B cell (primary cell): ENCODE measurements at places on chromosomes 16 and 17. TPM values are rescaled to one million over a fixed set of nuclear protein-coding genes. Genes with fewer than 3 reads are reported as not detected.

The SLC35G6 gene
- 0.30 TPM in 1 of 2 replicates, not detected in the other for total RNA-seq

The CDH13 gene
- total RNA-seq = not detected in 2 replicates

The KRTAP2-1 gene
- total RNA-seq = not detected in 2 replicates

DNA sequence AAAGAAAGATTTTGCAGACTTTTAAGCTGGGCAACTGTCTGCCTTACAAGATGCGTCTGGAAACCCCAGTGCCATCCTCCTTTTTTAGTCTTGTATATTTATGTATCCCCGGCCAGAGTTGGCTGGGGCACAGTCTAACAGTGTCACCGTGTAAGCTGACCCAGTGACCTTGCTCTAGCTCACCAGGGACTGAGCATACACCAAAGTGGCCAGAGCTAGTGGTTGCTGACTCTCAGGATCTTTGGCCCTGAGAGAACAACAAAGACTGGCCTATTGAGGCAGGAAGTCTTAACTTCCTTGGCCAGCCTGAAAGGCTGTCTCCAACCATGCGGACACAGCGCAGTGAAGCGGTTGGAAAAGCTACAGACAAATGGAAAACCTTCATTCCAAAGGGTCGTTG, 745.2 kb downstream of the WWOX start:
- no peaks in the 10 kb centered on the region for H3K27me3 ChIP-seq
- no peak overlapping the region for H3K27ac ChIP-seq
- no peak for DNase-seq
- no peaks in the 10 kb centered on the region for H3K36me3 ChIP-seq

GRCh38 chr16:56332464-56333079, 92.8 kb downstream of the AMFR start:
- H3K4me3 ChIP-seq = no peak overlapping the region
- no peaks in the 10 kb centered on the region for H3K27me3 ChIP-seq
- DNase-seq = no peak
- no peak overlapping the region for H3K27ac ChIP-seq

DNA sequence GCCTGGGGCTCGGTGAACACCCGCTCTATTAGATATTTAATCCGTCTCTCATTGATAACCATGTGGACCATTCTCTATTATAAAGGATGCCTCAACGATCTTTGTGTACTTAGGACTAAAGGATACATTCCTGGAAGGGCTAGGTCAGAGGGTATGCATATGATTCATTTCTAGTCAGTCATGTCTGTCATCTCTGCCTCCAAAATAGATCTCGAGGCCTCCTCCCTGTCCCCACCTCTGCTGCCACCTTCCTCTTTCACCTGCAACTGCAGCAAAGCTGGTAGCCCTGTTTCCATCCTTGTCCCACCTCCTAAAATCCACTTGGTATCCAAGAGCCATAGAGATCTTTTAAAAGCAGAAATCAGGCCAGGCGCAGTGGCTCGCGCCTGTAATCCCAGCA, 121.5 kb downstream of the KATNIP start:
- no peaks in the 10 kb centered on the region for H3K4me1 ChIP-seq
- no peak overlapping the region for H3K4me3 ChIP-seq
- H3K27me3 ChIP-seq = no peaks in the 10 kb centered on the region
- no peak overlapping the region for H3K27ac ChIP-seq

GRCh38 chr17:78999947-79000395, 9.6 kb downstream of the CANT1 start:
- no peaks in the 10 kb centered on the region for H3K27me3 ChIP-seq
- H3K4me1 ChIP-seq = no peaks in the 10 kb centered on the region
- H3K27ac ChIP-seq = no peak overlapping the region
- no peaks in the 10 kb centered on the region for H3K36me3 ChIP-seq
- H3K4me3 ChIP-seq = no peak overlapping the region

- no peak for DNase-seq
- H3K27me3 ChIP-seq = no peaks in the 10 kb centered on the region
- H3K4me3 ChIP-seq = no peak overlapping the region
- H3K4me1 ChIP-seq = peaks cover 3% of the 10 kb centered on the region
Measured at GRCh38 chr17:4768298-4768697, 3.4 kb upstream of the TM4SF5 start.

GRCh38 chr17:42578282-42578869, 847 bp upstream of the PSMC3IP start:
- H3K27me3 ChIP-seq = no peaks in the 10 kb centered on the region
- peak; percentile 83 for DNase-seq
- peak overlapping the region; percentile 72 for H3K4me3 ChIP-seq
- peaks cover 30% of the 10 kb centered on the region for H3K4me1 ChIP-seq
- H3K36me3 ChIP-seq = peaks cover 51% of the 10 kb centered on the region

DNA sequence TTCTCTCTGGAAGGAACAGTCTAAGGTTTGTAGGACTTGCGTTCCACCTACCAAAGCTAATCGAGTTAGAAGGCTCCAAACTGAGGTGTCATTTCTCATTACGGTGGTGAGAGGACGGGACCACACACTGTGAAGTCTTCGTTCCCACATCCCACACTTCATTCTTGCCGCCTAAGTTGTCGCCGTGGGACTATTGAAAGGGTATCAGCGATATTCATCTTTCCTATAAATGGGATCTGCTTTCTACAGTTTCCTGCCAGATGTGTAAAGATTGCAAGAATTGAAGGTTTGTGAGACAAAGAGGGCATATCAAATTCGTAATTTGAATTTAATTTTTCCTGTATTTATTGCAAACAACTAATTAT, 608 bp upstream of the TRIM37 start:
- peak overlapping the region; percentile 92 for H3K4me3 ChIP-seq
- DNase-seq = no peak
- H3K27me3 ChIP-seq = no peaks in the 10 kb centered on the region
- H3K27ac ChIP-seq = peak overlapping the region; percentile 30
